ENCODE measurements at places on chromosomes 1 and 21.

DNA sequence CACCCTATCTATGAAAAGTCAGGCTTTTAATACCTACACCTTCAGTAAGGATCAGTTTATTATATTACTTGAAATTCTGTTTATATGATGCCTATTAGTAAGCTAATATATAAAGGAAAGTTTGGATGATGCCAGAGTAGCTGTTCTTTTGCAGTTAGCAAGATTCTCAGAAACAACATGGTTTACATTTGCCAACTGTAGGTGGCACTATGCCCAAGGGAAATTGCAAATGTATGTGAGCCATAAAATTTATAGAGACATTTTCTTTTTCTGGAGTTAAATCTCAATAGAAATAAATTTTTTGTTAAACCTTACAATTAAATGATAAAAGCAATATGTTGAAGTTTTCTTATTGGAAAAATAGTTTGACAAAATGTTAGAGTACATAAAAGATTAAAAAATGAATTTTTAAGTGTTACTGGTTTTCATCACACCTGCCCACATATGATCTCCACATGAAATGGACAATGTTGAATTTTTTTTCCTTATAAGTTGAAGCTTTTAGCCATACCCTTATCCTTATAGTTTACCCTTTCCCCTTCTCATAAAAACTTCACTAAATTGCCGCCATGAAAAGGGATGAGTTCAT is 32.1 kb upstream of the EPHX4 start:
- peak; percentile 82 for DNase-seq

- no peak for DNase-seq
Measured at GRCh38 chr1:208756339-208756981, 512.3 kb upstream of the PLXNA2 start.

DNA sequence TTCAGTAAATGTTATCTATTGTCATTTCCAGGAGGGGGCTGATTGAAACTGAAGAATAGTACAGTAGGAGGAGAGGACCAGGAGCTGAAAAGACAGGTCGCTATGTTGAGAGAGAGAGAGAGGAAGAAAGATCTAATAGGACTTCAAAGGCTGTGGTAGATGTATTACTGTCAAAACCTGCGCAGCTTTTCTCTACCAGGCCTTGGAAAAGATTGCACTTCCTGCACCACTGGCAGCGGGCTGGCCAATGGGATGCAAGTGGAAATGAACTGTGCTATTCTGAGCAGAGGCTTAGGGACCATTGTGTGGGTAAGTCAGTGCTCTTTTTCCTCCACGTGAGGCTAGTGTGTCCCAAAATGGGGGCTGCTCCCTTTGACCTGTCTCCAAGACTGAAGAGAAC is 47.1 kb downstream of the MDM4 start:
- DNase-seq: no peak

DNA sequence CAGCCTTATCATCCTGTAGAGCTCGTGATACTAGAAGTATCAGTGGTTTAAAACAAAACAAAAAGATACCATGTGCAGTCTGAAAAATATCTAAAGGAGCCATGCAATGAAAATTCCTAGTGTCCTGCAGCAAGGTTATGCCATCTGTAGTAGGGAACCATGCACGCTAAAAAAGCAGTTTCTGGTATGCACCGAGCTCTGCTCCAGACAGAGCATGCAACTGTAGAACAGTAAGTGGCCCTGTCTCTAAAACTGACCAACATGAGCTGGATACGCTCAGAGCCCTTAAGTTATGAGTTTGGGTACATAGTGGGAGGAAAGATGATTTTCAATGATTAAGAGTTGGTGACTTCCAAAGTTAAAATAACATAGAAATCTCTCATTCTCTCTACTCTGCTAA is 159.3 kb upstream of the ADAMTS5 start:
- no peak for DNase-seq

DNA sequence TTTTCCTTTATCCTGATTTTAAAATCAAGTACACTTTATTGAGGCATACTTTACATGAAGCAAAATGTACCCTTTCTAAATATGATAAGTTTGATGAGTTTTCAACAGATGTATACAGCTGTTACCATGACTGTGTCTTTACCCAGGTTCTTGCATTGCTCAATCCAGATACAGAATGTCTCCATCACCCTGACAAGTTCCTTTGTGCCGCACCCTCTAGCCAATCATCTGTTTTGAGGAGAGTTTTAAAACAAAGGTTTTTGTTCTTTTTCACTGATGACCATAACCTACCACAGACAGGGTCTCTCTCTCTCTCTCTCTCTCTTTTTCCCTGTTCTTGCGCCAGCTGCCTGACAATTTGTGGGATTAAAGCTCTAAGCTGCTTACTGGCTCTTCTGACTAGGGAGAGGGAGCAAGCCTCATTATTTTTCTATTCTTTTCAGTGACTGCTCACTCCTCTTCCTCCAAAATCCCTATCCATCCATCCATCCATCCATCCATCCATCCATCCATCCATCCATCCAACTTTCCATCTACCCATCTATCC is 1.2 kb upstream of the KCNE1 start:
- no peak for DNase-seq

Data from DMS53 (cell line).